ENCODE measurements at places on chromosomes 3 and 15.

- no peak for DNase-seq
Measured at GRCh38 chr15:45790325-45790943, 155.6 kb downstream of the SQOR start.

DNA sequence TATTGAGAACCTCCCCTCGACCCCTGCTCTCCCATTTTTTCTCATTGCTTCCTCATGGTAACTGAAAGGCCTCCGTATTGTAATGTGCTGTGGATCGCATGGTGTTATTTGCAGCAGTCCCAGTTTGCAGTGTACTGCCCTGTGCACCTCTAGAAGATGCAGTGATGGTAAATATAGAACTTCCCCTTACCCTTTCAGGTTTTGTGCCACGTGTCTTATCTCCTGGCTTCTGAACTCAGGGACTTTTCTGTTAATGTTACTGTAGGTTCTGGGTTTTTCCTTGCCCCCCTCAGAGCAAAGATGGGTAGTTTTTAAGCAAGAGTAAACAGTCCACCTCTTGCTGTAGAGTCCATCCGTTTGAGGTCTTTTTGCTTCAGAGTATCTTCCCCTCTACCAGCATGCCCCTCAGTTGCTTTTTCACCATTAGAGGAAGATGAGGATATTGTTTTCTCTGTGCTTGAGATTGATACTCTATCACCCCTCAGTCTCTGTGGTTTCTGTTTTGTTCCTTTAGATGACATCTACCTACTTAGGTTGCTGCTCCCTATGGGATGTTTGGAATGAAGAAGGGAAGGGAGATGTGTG, 22.4 kb downstream of the CHD2 start:
- DNase-seq: no peak

DNA sequence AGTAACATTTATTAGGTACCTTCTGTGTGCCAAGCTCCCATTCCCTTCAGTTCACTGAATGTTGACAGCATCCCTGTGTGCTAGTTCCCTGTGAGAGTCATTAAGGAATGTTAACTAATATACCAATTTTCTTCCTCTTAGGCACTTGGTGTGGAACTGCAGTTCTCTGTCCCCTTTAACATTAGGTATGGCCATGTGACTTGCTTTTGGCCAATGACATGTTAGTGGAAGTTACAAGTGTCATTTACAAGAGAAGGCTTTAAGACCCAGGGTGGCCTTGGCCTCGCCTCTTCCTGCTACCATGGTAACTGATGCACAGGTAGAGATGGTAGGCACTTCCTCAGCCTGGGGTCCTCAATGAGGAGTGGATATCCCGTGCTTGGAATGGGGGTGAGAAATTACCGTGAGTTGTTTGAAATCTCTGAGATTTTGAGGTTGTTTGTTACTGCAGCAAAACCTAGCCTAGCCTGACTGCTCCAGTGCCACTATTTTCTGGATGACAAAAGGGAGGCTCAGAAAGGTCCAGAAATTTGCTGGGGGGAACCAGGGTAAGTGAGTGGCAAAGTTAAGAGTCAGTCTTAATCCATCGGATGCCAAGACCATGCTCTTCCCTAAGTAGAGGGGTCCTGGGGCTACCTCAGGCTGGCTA, 21.2 kb upstream of the LINGO1 start:
- no peak for DNase-seq

DNA sequence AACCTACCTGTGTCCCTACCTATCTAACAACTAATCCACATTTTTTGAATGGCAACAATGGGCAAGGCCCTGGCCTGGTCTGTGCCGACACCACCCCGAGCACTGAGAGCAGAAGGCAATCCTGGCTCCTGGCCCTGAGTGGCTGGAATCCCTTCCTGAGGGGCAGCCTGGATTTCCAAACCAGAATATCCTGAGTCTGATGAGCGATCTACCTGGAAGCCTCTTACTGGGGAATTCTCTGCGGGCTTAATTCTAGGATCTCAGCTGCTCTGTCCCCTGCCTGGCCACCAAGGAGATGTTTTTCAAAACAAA, 22.1 kb downstream of the ATP2B2 start:
- DNase-seq: no peak

- no peak for DNase-seq
Measured at GRCh38 chr3:114872050-114872449, 275.0 kb downstream of the ZBTB20 start.

GRCh38 chr3:153967260-153967659, 153.9 kb upstream of the ARHGEF26 start:
- no peak for DNase-seq

GRCh38 chr15:24943361-24943760, 11.4 kb upstream of the SNRPN start:
- DNase-seq: no peak

DNA sequence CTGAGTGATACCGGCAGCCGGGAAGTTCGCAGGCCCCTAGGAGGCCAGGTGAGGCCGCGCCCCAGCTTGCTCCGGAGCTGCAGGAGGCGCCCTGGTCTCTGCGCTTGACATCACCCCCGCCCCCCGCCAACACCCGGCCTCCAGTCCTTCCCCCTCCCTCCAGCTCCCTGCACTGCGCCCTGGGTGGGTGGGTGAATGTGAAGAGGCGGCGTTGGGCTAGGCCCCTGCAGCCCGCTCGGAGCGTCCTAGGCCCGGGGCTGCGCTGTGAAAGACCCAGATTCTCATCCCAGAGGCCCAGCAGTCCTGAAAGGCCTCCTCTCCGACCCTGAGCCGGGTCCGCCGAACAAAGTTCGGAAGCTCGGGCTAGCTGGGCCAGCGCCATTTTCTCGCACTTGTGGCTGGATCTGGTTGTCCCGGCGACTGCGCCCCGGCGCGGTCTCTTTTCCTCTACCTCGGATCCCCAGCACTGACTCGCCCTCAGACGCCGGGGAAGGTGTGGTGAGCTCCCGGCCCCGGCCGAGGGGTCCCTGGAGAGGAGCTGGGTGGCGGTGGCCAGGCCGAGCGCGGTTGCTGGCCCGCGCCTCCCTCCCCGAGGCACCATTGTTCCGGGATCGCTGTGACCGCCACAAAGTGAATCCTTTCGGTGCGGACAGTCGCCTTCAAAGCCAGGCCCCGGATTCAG, 12.9 kb downstream of the ZIC4 start:
- no peak for DNase-seq

DNA sequence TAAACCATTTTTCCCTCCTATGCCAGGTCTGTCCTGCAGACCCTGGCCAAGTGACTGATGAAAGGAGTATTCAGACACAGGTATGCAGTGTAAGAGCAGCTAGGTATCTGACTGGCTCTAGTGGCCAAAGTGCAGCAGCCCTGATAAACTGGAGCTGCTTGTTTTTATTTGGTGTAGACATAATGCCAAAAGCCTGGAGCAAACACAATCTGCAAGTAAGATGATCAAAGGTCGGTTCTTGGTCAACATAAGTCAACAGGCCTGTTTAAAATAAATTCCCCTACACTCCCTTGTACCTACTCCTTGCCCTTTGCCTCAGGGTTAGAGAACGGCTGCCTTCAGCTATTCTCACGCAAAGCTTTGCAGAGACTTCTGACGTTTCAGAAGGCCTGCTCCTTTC, 1003.1 kb downstream of the ZPLD1 start:
- no peak for DNase-seq

GRCh38 chr15:96268442-96269204, 61.9 kb upstream of the NR2F2 start:
- no peak for DNase-seq

Measured in SIG-M5 (cell line).